NCI-H774 (cell line): ENCODE measurements at places on chromosomes 13 and 19.
A peak's percentile ranks its signal among the peaks of the same experiment; 100 is the strongest.

- no peak for DNase-seq
These were observed 14.6 kb downstream of the FRY start for GRCh38 chr13:32045982-32046785.

DNA sequence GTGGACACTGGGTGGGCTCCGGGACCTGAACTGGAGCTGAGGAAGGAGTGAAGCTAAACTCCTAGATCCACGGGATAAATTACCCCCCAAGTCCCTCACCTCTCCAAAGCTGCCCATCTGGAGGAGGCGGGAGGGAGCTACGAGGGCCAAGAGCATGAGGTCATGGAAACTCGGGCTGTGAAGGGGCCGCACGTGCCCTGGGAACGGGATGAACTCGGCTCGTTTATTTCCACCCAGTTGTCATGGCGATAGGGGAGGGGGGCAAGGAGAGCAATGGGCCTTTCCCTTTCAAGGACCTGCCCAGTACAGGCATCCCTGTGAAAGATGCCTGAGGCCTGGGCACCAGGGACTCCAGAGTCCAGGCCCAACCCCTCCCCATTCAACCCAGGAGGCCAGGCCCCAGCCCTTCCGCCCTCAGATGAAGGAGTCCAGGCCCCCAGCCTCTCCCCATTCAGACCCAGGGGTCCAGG lies 3.8 kb downstream of the PPP1R12C start:
- no peak for DNase-seq

DNA sequence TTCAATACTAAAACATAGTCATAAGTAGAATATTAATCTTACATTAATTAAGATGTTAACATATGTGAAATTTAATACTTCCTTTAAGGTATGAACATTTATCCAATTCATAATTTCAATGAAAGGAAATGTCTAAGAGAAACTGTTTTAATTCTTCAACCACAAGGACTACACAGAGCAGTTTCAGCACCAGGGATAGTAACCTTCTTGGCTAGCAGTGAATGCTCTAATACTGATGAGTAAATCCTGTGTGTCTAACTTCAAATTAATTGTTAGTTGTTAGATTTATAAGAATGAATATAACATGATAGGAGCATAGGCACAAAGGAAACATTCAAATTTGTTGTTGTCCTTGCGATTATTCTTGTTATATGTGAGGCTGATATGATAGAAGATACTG lies 15.6 kb upstream of the NBEA start:
- DNase-seq: no peak

DNA sequence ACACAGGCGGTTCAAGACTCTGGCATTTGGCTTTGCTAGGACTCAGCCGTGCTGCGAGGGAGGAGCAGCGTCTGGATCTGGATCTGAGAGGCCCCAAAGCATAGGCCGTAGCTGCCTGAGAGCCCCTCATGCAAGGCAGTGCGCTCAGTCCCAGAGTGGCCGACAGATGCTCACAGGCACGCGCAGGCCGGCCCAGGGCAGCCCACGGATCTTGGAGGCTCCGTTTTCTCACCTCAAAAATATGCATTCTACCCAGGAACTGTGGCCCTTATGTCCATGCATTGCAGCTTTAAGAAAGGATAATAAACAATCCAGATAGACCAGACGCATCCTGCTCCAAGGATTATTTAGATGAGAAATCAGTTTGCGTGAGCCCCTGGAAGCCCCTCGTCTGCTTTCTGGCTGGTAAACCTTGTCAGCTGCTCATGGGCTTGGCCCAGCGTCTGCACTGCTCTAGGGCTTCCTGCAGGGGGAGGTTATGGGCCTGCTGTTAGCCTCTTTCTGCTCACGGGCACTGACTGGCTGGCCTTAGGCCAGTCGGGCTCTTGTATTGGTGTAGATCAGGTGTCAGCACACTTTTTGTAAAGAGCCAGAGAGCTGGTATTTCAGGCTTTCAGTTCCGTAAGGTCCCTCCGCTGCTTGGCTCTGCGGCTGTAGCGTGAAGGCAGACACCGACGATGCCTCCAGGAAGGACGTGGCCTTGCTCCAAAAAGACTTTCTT lies 24.2 kb downstream of the TEX29 start:
- peak; percentile 66 for DNase-seq

DNA sequence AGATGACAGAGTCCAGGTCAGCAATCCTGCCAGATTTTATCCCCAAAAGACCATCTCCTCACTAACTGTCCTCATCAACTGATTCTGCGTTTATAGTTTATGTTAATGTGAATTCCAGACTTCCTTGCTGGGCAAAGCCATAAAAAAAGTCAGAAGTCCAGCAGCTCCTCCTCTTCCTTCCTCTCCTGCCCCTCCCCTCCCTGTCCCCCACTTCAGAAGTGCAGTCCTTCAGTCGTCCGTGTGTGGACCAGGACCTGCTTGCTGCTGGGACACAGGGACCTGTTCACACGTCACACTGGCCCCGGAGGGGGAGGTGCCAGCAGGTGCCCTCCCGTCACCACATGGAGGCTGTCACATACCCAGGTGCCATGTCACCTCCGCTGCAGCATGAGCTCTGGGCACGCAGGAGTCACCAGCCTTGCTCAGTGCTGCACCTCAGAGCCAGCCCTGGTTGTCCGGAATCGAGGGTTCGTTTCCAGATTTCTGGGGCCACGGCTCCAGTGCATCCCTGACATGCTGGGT lies 4.0 kb upstream of the MCF2L start:
- DNase-seq: peak; percentile 67

- DNase-seq: peak; percentile 85
These were observed 169.9 kb downstream of the USP12 start for GRCh38 chr13:27001705-27002104.

GRCh38 chr19:28449803-28450202 lies 763.1 kb downstream of the UQCRFS1 start:
- DNase-seq: no peak

DNA sequence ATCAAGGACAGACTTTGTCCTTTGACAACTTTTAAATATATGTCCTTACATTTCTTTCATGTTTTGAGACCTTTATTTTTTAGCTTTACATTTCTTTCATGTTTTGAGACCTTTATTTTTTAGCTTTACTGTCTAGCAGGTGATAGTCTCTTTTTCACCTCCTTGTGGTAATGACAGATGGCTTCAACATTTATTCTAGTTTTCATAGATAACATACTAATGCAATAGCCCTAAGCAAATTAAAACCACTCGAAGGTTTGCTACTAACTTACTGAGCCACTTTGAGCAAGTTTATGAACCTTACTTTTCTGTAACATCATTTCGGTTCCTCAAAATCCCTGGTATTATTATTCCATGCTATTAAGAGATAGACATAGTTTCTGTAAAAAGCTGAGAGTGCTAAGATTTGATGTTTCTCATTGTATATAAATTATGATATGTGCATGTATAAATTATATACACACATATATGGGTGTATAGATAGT lies 4.5 kb downstream of the DACH1 start:
- DNase-seq: no peak

DNA sequence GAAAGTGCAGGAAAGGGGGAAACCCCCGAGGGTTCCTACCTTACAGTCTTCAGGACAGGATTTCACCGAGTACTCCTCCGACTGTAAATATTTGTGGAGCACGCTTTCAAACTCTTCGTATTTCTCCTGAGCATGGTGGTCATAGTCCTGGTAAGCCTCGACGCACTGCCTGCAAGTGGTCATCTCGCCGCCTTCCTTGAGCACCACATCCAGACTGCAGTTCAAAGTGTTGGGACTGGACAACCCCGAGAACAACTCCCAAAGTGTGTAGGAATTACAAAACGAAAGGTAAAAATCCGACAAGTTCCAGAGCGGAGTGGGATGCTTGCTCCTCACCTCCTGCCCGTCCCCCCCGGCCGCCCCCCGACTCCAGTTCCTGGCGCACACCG lies 349.7 kb downstream of the LIG4 start:
- DNase-seq: peak; percentile 71

DNA sequence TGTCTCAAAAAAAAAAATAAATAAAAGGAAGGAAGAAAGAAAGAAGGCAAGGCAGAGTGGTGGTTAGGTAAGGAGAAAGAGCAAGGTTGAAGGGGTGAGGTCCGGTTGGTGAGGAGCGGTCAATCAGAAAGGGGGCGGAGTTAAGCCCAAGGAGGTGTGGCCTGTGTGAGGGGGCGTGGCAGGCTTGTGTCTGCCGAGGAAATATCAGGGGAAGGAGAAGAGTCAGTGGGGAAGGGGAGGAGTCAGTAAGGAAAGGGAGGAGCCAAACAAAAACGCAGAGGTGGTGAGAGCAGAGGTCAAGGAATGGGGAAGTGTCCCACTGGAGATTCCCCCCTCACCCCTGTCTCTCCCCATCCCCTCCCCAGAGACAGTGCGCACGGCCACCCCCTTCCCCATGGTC lies 5.9 kb downstream of the CACNG7 start:
- no peak for DNase-seq

DNA sequence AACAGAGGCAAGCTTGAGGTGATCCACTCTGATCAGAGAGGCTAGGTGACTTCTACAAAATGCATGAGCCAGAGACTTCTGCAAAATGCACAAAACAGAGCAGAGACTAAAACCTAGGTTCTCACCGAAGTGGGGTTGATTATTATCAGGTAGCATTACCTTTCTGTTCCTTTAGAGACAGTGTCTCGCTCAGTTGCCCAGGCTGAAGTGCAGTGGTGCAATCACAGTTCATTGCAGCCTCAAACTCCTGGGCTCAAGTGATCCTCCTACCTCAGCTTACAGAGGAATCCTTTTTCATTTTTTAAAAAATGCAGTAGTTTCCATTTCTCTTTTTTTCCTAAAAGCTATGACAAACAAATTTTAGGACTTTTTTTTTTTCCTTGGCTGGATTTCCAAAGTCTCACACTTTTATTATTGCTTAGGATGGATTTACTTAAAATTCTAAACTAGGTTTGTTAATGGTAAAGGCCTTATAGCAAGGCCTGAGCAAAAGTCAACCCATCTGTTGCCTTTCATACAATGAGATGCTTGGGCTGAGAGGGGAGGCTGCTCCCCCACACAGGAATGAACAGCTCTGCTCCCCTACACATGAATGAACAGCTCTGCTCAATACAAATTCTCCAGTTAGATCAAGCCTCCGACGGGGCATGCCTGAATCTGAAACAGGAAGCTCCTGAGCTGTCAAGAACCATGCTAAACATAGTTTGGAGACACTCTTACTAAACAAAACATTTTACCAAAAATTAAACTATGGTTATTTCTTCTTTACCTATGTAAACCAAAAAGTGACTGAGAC lies 18.8 kb upstream of the TNFRSF19 start:
- DNase-seq: no peak

DNA sequence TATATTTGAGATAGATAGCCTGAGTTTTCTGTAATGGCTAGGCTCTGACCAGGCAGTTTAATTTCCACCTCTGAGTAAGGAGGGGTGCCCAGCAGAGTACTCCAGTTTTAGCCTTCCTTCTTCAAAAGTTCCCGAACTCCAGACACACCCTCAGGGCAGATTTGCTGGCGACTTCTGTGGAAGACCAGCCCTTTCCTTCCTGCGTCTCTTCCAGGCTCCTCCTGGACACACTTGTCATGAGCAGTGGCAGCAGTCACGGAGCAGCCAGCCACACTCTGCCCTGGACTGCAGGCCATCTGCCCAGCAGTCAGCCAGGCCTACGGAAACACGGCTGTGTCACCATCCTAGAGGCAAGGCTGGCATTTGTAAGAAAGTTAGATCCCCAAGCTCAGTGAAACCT lies 6.6 kb upstream of the FLT1 start:
- no peak for DNase-seq

- DNase-seq: no peak
These were observed 22.2 kb downstream of the CNFN start for GRCh38 chr19:42367929-42368328.

- no peak for DNase-seq
These were observed 59.0 kb downstream of the PTPRS start for GRCh38 chr19:5281588-5281987.

GRCh38 chr13:50241479-50241878 lies 226.2 kb downstream of the KCNRG start:
- no peak for DNase-seq

GRCh38 chr13:95470574-95471366 lies 81.8 kb upstream of the CLDN10 start:
- no peak for DNase-seq

GRCh38 chr19:48582168-48582567 lies 24.4 kb upstream of the SPACA4 start:
- DNase-seq: no peak

GRCh38 chr13:50917572-50917971 lies 8.0 kb downstream of the RNASEH2B start:
- DNase-seq: no peak

DNA sequence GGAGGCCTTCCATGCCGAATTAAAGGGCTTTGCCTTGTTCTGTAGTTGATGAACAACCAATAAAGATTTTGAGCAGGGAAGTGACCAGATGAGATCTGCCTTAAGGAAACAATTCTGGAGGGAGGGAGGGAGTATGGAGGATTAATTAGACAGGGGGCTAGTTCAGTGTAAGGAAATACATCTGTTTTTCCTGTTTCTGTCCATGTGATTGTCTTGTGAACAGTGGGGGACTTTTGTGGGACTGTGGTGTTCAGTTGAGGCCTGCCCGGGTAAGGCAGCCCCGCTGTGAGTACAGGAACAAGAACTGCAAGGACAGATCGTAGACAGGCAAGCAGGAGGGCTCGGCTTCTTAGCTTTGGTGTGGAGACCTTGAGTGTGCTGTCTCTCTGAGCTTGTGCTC lies 59.0 kb downstream of the DGKH start:
- no peak for DNase-seq

GRCh38 chr13:24097667-24098066 lies 62.9 kb upstream of the SPATA13 start:
- DNase-seq: no peak

GRCh38 chr19:17107546-17108452 lies 32.2 kb downstream of the MYO9B start:
- no peak for DNase-seq

GRCh38 chr19:14840206-14840605 lies 5.2 kb upstream of the OR7A5 start:
- DNase-seq: no peak

DNA sequence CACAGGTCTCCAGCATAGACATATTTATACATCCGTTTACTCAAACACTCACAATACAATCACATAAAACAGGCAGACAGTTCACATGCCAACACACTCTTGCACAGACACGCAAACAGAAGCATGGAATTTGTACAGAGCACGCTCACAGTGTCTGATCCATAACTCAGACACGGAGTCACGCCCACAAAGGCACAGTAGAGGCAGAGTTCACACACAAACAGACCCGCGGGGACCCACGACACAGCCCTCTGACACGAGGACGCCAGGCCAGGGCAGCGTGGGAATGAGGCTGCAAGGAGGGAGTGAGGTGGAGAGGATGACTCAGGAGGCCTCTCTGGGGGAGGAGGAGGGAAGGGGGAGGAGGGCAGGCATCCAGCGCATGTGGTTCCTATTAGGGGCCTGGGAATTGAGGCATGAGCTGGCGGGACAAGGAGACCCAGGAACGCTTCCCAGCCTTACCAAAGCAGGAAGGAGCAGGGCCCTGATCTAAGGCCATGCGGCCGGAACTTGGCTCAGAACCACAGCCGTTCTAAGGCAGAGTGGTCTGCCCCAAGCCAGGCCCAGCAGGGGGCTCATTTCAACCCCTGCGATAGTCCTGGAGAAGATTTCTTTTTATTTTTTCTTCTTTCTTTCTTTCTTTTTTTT lies 9.1 kb upstream of the OLFM2 start:
- no peak for DNase-seq
